ENCODE measurements at places on chromosomes 5 and 9.

- DNase-seq, result no peak
These were observed 273.1 kb upstream of the DAB2 start for GRCh38 chr5:39697881-39698280.

- peak; percentile 13 for DNase-seq
These were observed 284.6 kb upstream of the PDE4D start for GRCh38 chr5:60178101-60178500.

DNA sequence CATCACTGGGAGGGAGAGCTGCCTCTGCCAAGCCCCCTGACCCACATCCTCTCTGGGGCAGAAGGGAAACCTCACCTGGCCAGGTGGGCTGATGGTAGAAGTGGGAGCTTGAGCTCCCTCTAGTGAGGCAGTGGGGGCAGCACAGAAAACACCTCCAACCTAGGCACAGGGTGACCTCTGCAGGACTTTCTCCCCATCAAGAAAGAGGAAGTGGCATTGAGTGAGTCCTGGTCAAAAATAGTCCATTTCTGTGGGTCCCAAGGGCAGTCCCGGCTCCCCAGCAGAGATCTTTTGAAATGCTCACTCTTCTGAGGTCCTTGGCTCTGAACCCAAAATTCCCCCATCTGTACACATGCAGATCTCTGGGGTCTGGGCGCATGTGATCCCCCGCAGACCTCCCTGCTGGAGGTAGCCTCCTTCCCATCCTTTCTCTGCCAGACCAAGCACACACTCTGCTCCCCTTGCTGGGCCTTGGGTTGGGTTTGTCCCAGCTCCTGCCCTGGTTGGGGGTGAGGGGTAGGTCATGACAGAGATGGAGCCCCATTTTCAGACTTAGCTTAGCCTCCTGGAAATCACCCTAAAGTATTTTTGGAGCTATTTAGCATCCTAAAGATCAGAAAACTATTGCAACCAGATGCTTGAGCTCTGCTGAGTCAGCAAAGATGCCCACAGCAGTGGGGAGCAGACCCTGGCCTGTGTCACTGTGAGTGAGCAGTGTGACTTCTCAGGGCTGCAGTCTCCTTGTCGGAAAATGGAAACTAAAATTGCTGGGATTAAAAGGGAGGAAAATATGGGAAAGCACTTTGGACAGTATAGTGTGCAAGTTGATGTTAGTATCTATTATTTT lies 41.6 kb upstream of the LCP2 start:
- no peak for DNase-seq

GRCh38 chr9:132487980-132488535 lies 78.0 kb downstream of the CFAP77 start:
- no peak for DNase-seq

DNA sequence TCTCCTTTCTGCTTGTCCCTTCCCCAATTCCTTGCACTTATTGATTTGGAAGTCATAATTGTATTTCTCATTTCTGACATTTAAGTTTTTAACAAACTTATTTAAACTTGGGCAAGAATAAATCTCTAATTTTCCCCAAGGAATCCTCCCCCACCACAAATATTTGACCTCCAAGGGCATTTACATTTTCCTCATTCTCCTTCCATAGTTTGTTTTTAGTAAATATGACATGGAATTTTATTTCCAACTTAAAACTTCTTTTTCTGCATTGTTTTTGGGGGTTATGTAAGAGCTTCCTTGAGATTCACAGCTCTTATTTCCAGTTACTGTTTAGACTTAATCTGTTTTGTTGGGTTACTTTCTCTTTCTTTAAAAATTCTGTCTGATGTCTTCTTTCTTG lies 64.9 kb downstream of the ZNF618 start:
- peak; percentile 45 for DNase-seq

DNA sequence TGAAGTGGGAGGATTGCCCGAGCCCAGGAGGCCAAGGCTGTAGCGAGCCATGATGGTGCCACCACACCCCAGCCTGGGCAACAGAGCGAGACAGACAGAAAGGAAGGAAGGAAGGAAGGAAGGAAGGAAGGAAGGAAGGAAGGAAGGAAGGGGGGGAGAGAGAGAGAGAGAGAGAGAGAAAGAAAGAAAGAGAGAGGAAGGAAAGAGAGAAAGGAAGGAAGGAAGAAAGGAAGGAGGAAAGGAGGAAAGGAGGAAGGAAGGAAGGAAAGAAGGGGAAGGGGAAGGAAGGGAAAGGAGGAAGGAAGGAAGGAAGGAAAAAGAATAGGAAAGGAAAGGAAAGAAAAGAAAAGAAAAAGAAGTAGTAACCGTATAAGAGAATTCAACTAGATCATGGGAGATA lies 20.8 kb upstream of the LHFPL2 start:
- DNase-seq, result no peak

- DNase-seq, result no peak
These were observed 75.9 kb downstream of the DAP start for GRCh38 chr5:10685115-10685521.

DNA sequence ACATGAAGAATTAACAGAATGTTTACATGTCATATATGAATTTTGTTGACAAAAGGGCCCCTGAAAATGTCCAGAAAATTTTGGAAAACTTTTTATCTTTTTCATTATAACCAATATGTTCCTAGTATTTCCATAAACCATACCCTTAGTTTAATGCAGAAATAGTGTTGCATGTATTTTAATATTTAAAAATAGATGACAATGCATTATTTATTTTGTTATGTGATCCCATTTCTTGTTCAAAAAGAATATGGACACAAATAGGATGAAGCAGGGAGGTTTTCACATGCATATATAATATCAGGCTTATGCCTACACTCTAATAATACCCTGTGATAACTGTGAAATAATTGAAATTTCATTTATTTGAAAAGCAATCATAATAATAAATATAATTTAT lies 500.5 kb downstream of the CDH18 start:
- DNase-seq, result no peak

DNA sequence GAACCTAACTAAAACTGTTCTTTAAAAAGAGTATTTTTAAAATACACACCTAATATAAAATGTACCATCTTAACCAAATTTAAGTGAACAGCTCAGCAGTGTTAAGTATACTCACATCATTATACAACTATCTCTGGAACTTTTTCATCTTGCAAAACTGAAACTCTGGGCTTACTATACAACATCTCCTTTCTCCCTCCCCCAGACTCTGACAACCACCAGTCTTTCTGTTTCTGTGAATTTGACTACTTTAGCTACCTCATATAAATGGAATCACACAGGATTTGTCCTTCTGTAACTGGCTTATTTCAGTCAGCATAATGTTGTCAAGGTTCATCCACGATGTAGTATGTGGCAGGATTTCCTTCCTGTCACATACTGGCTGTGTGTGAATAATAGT lies 93.5 kb downstream of the FOXD1 start:
- peak; percentile 42 for DNase-seq

- DNase-seq, result peak; percentile 29
These were observed 500.0 kb downstream of the DIRAS2 start for GRCh38 chr9:90142580-90142979.

GRCh38 chr5:110356677-110357076 lies 369.8 kb downstream of the TMEM232 start:
- DNase-seq, result no peak

- peak; percentile 24 for DNase-seq
These were observed 20.3 kb downstream of the CDC14B start for GRCh38 chr9:96599298-96599697.

GRCh38 chr5:160369990-160370712 lies at the start of gene C1QTNF2:
TSS of gene C1QTNF2 (minus strand) at chr5:160370626. CDS start at chr5:160355011, 15,615 bp downstream.
- DNase-seq, result peak; percentile 81

DNA sequence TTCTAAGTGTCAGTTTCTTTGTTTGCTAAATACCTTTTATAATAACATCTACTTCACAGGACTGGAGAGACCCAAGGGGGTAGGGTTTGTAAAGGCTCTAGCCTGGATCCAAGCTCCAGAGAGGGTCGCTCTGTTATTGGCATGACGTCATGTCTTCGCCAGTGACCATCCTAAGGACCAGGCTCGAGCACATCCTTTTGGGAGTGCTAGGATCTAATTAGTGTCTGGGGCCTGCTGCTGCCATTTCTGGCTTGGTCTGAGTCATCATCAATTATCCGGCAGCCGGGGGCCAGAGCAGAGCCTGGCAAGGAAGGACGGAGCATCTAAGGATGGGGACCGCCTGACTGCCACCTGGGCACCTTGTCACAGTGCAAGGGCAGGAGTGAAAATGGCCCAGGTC lies 153.0 kb downstream of the NSG2 start:
- DNase-seq, result no peak

GRCh38 chr5:137398154-137398553 lies 101.0 kb downstream of the SPOCK1 start:
- no peak for DNase-seq

DNA sequence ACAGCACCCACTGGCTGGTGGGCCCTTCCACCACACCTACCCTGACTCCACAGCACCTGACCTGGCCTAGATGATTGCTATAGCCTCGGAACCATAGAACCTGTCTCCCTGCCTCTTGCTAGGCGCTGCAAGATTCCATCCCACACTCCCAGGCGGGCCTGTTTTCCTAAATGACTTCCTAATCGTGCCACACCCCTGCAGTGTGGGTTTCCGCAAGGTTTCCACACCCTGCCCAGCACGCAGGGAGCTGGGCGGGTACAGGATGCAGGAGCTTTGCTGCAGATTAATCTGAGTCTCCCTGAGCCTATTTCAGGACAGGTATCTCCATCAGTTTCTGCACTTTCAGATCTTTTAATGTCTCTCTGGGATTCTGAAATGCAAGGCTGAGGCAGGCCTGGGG lies 62.9 kb downstream of the SHB start:
- DNase-seq, result no peak

DNA sequence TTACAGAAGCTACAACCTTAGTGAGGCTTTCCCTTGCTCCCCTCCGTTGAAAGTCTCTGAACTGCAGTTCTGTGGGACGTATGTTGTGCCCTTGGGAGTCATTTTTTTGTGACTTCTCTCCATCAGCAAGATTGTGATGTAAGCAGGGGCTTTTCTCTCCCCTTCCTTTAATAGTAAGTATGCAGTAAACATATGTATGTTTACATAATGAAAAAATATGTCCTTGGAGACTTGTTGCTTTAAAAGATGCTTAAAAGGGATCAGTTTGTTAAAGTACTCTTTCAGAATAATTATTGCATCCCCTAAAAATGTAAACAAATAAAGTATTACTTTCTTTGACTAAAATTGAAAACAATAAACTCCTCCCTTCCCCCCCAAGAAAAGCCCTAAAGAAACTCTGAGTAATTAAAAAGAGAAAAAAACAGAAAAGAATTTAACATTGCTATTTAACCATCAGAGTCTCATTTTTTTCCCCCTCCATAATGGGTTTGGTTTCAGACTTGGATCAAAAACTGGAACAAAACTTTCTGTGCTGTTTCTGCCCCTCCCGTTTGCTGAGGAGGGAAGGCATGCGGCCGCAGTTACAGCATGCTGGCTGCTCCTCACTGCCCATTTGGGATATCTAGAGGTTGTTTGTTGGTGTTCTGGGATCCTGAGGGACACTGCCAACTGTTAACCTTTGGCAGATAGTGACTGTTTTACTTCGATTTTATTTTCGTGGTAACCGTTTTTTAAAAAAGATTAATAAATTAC lies 40.2 kb downstream of the TRIO start:
- peak; percentile 59 for DNase-seq

DNA sequence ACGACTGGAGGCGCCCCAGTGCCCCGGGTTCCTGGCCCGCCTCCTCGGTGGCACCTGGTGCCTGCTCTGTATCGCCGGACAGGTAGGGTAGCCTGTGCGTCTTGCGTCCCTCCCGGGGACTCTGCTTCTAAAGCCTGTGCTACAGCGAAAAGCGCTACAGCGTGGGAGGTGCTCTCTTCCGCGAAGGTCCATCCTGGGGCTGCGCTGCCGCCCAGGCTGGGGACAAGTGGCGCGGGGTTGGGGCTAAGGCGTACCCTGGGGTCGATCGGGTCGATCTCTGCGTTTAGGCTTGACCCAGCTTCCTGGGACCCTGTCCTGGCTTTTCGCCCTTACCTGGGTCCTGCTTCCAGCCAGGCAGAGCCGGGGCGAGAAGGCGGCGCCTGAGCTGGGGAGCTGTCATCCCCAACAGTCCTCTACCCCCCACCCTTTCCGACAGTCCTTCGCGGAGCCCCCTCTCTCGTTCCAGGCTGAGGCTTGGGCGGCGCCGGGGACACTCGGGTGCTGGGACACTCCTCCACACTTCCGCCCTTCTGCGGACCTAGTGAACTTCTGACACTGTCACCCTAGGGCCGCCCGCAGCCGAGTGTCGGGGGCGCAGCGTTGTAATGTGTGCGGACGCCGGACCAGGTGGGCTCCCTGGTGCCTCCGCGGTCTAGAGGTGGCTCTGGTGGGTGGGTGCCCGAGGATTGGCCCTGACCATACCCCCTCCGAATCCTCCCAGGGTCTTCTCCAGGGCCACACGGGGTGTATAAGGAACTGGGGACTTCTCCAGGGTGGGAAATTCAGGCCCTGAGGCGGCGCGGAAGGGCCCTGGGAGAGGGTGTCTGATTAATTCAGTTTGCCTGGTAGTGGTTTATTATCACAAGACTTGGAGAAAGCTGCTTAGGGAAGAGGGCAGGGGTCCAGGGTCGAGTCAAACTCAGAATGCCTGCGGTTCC lies 328.2 kb downstream of the SH3GL2 start:
- DNase-seq, result no peak

GRCh38 chr9:132538071-132538470 lies 44.3 kb upstream of the BARHL1 start:
- DNase-seq, result no peak

DNA sequence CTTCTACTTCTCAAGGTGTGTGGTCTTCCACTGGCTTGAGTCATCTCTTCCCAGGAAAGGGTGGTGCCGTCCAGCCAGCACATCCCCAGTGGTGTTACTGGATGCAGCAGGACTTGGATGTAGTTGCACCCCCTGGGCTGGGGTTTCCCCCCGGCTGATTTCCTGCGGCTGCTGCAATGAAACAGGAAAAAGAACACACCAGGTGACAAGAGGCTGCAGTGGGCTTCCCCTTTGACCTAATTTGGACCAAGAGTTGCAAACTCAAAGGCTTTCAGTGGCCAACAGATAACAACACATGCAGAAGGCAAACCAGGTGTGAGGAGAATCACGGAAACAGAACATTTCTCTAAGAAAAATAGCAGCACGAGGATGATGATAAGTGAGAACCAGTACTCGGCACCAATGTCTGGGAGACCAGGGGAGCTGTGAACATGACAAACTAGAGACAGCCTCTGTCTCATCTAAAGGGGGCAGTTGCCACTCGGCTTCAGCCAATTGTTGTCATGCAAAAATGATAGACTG lies 83.7 kb downstream of the PDE6A start:
- DNase-seq, result no peak

- DNase-seq, result no peak
These were observed 99.2 kb downstream of the SH3TC2 start for GRCh38 chr5:148963664-148964063.

GRCh38 chr9:119453980-119454379 lies 84.7 kb upstream of the BRINP1 start:
- no peak for DNase-seq

DNA sequence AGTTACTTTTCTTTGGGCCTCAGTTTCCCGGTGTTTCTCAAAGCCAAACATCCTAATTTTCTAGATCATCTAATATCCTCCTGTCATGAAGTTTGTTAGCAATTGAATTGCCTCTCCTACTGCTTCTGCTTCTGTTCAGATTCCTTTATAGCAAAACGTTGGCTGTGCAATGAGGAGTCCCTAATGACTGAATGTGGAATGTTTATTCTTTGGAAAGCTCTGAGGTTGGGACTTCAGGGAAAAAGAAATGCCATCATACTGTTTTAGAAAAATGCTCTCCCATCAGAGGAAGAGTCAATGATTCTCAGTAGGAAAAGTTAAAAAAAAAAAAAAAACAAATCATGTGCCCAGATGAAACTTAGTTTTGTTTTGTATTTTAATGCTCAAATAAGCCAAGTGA lies 268.7 kb upstream of the PAPPA start:
- DNase-seq, result peak; percentile 56
